Activated CD4-positive, alpha-beta T cell treated with anti-CD3 and anti-CD28 coated beads, Interleukin-2, amount 50 U/mL, for 48 hours (primary cell): ENCODE measurements at places on chromosomes 7 and 10.

- no peak for DNase-seq
Observed at GRCh38 chr10:28215930-28216329, 86.9 kb downstream of the MPP7 start.

DNA sequence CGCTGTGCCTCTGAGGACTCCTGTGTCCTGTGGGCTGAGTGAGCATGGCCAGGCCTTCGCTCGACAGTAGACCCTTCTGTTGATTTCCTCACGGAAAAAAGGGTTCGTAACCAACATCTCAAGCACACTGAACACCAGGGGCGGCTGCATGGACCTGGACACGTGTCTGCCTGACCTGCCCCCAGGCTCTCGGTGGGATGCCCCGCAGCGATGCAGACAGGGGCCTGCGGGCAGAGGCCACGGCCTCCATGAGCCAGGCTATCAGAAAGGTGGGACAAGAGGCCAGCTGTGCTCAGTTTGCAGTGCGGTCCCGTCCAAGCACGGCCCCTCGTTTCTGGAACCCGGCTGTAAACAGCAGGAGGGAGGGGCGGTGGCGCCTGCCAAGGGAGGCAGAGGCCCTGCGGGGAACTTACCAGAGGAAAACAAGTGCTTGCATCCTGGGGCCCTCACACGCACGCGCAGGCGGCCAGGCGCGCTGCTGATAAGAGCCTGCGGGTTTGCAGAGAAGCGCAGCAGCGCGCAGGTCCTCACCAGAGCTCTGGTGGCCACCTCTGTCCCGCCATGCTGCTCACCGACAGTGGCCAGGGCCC lies 10.6 kb downstream of the GPR146 start:
- peak; percentile 42 for DNase-seq

DNA sequence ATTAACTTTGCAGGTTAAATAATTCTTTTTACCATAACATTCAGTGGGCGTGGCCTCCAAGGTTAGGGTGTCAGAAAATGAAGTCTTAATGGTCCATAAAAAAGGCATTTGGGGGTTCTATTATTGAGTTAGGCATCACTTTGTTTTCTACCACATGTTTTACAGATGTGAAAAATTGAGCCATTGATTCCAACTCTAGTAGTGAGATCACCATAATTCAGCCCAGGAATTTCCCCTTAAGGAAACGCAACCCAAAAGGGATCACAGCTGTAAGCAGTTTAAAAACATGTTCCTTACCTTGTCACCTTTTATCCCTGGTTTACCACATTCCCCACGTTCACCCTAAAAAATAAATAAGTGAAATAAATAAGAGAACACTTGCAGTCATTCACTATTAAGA lies 24.9 kb downstream of the COL28A1 start:
- no peak for DNase-seq

DNA sequence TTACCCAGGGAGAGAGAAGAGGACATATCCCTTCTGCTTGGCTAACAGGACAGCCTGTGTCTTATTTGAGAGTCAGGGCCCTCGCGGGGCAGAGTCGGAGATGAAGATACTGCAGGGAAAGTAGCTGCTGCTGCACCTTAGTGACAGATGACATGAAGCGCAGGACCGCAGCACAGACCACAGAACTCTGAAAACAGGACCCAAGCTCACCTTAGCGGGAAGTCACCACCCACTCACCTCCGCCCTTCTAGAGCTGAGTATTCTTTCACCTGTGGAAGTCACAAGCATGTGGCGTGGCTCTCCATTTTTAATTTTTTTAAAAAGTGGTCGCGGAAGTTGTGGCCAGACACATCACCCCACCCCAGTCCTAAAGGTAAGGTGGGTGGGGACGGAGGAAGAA lies 191.4 kb downstream of the FAM107B start:
- peak; percentile 77 for DNase-seq

- peak; percentile 39 for DNase-seq
Observed at GRCh38 chr10:11742009-11742778, at the start of gene ECHDC3. TSS of gene ECHDC3 (plus strand) at chr10:11742382. CDS start at chr10:11742577, 195 bp downstream.

DNA sequence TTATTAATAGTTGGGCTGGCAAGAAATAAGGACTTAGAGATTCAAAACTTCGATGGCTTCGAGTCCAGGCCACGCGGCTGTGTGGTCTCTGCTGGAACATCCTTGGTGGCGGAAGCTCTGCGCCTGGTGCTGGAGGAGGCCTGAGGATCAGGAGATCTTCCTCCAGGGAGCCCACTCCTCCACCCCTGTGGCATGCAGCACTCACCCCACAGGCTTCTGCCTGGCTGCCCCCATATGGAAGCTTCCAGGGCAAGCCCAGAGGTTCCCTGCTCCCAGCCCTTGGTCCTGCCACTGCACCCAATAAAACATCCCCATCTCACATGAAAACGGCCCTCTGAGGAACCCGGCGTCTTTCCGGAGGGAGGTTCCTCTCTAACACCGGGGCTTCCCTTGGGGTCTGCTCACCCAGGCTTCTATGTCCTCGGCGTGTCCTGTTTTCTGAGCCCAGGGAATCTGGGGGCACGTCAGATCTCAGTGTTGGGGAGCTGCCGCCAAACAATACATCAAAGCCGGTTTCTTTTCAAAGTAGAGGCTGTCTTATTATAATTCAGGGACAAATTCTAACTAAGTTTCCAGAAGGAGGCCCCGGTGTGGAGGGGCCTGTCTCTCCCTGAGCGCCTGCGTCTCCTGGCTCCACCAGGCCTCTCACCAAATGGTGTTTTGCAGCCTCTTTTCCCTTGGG lies 32.4 kb downstream of the CALML3 start:
- no peak for DNase-seq

DNA sequence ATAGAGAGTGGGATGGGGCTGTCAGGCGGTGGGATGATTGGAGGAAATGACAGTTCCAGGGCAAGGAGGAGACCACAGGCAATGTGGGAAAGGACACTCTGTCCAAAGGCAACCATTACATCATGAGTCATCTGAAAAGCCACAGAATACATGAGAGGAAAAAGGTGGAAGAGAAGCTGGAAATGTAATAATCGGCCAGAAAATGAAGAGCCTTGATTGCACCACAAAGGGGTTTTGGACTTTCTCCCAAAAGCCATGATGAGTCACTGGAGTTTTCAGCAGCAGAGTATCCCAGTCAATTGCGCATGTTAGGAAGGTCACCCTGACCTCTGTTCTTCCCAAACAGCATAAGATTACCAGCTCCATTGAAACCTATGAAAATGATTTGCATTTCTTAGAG lies 222.0 kb downstream of the LHFPL3 start:
- DNase-seq = no peak

GRCh38 chr10:48464871-48465736 lies 139.8 kb downstream of the ARHGAP22 start:
- DNase-seq = no peak
